ENCODE measurements at places on chromosomes 6 and 20. TPM values are rescaled to one million over a fixed set of nuclear protein-coding genes. Genes with fewer than 3 reads are reported as not detected.

KCNB1 gene
- total RNA-seq = 21.3 TPM

PRR18 gene
- total RNA-seq = not detected

ZSCAN23 gene
- total RNA-seq = 6.0 TPM

GSTA4 gene
- total RNA-seq = 46.4 TPM

DNA sequence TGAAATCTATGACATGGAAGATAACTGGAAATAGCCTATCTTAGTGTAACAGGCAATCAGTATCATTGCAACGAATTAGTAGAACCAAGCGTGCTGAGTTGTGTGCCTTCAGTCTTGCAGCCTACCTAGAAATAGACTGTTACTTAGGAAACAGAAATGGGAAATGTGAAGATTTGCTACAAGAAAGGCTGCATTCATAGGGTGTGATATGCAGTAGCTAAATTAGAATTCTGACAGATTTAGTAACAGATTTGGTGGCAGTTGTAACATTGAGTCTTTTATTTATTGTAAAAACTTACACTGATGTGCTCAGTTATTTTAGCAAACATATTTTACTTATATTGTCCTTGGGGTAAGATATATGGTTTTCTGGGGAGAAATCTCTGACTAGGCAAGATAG lies 56.2 kb downstream of the MAP7 start:
- no peaks in the 10 kb centered on the region for H3K36me3 ChIP-seq
- H3K4me1 ChIP-seq = no peaks in the 10 kb centered on the region
- no peak overlapping the region for H3K27ac ChIP-seq
- peaks cover 23% of the 10 kb centered on the region for H3K27me3 ChIP-seq
- H3K4me3 ChIP-seq = no peak overlapping the region

- no peak overlapping the region for H3K27ac ChIP-seq
- H3K4me3 ChIP-seq = no peak overlapping the region
- no peaks in the 10 kb centered on the region for H3K36me3 ChIP-seq
- peaks cover 33% of the 10 kb centered on the region for H3K4me1 ChIP-seq
- no peaks in the 10 kb centered on the region for H3K27me3 ChIP-seq
Measured at GRCh38 chr6:44563397-44563796, 175.9 kb downstream of the CDC5L start.

DNA sequence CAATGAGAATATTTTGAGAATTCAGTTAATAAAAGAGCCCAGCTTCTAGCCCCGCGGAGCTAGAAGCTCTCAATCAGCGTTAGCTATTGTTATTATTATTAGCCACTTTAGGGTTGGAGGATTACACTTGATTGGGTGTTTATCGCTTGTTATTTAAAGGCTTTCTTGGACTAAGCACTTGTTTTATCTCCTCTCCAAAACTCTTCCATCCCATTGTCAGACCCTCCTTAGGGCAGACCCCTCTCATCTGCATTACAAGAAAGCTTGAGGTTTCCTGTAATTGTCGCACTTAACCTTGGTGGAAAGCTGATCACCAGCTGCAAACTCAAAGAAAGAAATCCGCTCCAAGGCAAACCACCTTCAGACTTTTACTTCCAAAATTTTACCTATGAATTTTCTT lies 4.8 kb downstream of the DPPA5 start:
- H3K4me1 ChIP-seq = no peaks in the 10 kb centered on the region
- no peak overlapping the region for H3K4me3 ChIP-seq
- H3K27me3 ChIP-seq = peaks cover 47% of the 10 kb centered on the region
- H3K36me3 ChIP-seq = no peaks in the 10 kb centered on the region

- H3K4me3 ChIP-seq = no peak overlapping the region
- peaks cover 35% of the 10 kb centered on the region for H3K27me3 ChIP-seq
- H3K27ac ChIP-seq = no peak overlapping the region
- H3K4me1 ChIP-seq = no peaks in the 10 kb centered on the region
- no peak for DNase-seq
- no peaks in the 10 kb centered on the region for H3K36me3 ChIP-seq
Measured at GRCh38 chr6:136487759-136488425, 62.3 kb downstream of the MAP7 start.

- no peak for DNase-seq
- H3K36me3 ChIP-seq = peaks cover 16% of the 10 kb centered on the region
- H3K4me1 ChIP-seq = peaks cover 76% of the 10 kb centered on the region
- H3K27me3 ChIP-seq = no peaks in the 10 kb centered on the region
- H3K27ac ChIP-seq = no peak overlapping the region
- no peak overlapping the region for H3K4me3 ChIP-seq
Measured at GRCh38 chr6:39808964-39809363, 16.8 kb downstream of the DAAM2 start.

- H3K4me3 ChIP-seq = no peak overlapping the region
- H3K4me1 ChIP-seq = no peaks in the 10 kb centered on the region
- H3K36me3 ChIP-seq = no peaks in the 10 kb centered on the region
- H3K27ac ChIP-seq = no peak overlapping the region
- DNase-seq = no peak
Measured at GRCh38 chr6:40569162-40569910, 17.8 kb downstream of the LRFN2 start.

GRCh38 chr20:33624399-33624798 lies 37.7 kb upstream of the C20orf144 start:
- H3K4me3 ChIP-seq = no peak overlapping the region
- H3K4me1 ChIP-seq = no peaks in the 10 kb centered on the region
- no peak overlapping the region for H3K27ac ChIP-seq
- peaks cover 50% of the 10 kb centered on the region for H3K36me3 ChIP-seq
- DNase-seq = no peak
- no peaks in the 10 kb centered on the region for H3K27me3 ChIP-seq

- no peaks in the 10 kb centered on the region for H3K36me3 ChIP-seq
- H3K4me1 ChIP-seq = peaks cover 21% of the 10 kb centered on the region
- no peak for DNase-seq
Measured at GRCh38 chr20:5785146-5785545, 34.9 kb downstream of the SHLD1 start.

- no peak overlapping the region for H3K4me3 ChIP-seq
- no peaks in the 10 kb centered on the region for H3K36me3 ChIP-seq
- H3K27ac ChIP-seq = no peak overlapping the region
- DNase-seq = no peak
Measured at GRCh38 chr20:6588296-6588695, 179.2 kb upstream of the BMP2 start.

DNA sequence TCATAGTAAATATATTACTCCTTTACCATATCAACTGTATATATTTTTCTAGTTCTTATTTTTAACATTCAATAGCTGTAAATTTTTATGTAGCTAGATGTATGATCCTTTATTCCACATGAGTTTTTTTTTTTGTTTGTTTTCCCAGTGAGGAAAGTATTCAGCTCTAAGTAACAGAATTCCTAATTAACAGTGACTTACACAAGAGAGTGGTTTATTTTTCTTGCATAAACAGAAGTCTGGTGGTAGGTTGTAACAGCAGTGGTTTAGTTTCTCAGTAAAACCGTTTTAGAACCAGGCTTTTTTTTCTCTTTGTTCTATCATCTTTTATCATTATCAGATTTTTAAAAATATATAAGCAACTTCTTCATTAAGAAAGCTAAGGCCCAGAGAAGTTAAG lies 116.9 kb upstream of the FLRT3 start:
- no peak for DNase-seq
- no peaks in the 10 kb centered on the region for H3K4me1 ChIP-seq
- H3K27me3 ChIP-seq = no peaks in the 10 kb centered on the region
- no peaks in the 10 kb centered on the region for H3K36me3 ChIP-seq
- H3K27ac ChIP-seq = no peak overlapping the region

- H3K4me3 ChIP-seq = no peak overlapping the region
- no peak for DNase-seq
- no peak overlapping the region for H3K27ac ChIP-seq
Measured at GRCh38 chr6:8705435-8706020, 270.2 kb upstream of the SLC35B3 start.

DNA sequence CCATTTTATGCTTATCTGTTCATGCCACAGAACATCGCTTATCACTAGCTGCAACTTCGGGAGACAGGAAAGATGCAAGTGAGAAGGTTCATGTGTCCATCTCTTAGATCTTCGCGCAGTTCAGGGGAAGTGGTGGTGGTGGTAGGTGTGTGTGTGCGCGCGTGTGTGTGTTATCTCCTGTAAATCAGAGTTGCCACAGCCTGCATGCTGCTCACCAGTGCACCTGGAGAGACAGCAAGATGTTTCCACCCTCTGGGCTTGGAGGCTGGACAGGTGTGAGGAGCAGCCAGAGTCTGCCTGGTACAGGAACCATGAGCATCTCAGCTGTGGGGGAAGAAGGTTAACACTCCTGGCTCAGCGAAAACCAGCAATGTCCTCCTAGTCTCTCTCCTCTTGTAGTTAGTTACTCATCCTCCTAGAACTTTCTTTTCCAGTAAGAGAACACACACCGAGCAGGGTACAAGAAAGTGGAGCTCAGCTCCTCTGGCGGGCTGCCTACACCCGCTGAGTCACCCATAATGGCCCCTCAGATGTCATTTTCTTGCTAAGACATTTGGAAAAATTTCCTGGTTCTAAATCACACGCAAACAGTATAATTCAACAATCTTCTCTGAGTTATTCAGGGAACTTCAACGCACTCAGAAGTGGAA lies 5.1 kb upstream of the TUBB1 start:
- H3K4me1 ChIP-seq = peaks cover 42% of the 10 kb centered on the region
- peak; percentile 42 for DNase-seq
- no peaks in the 10 kb centered on the region for H3K27me3 ChIP-seq
- H3K36me3 ChIP-seq = no peaks in the 10 kb centered on the region

- no peak for DNase-seq
- H3K36me3 ChIP-seq = no peaks in the 10 kb centered on the region
- H3K27me3 ChIP-seq = no peaks in the 10 kb centered on the region
- no peak overlapping the region for H3K27ac ChIP-seq
- H3K4me1 ChIP-seq = peaks cover 2% of the 10 kb centered on the region
- H3K4me3 ChIP-seq = no peak overlapping the region
Measured at GRCh38 chr20:19750907-19751636, 7.0 kb upstream of the RIN2 start.

- H3K27ac ChIP-seq = no peak overlapping the region
- peaks cover 15% of the 10 kb centered on the region for H3K4me1 ChIP-seq
- no peak overlapping the region for H3K4me3 ChIP-seq
- peaks cover 7% of the 10 kb centered on the region for H3K36me3 ChIP-seq
Measured at GRCh38 chr6:79066330-79066729, 11.7 kb downstream of the PHIP start.

Data from osteocyte (in vitro differentiated cells).